ENCODE measurements at places on chromosomes 6 and 20. TPM values are rescaled to one million over a fixed set of nuclear protein-coding genes. Genes with fewer than 3 reads are reported as not detected.

DNA sequence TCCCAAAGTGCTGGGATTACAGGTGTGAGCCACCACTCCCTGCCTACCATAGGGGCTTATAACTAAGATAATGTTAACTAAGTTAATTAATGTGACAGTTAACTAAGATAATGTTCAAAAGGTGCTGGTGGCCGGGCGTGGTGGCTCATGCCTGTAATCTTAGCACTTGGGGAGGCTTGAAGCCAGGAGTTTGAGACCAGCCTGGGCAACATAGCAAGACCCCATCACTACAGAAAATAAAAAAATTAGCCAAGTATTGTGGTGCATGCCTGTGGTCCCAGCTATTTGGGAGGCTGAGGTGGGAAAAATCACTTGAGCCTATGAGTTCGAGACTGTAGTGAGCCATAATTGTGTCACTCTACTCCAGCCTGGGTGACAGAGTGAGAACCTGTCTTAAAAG is 32.8 kb upstream of the SRF start:
- no peak for DNase-seq

Gene LPA
- total RNA-seq, result not detected

- DNase-seq, result no peak
Observed at GRCh38 chr20:46799781-46800408, 90.4 kb downstream of the SLC2A10 start.

DNA sequence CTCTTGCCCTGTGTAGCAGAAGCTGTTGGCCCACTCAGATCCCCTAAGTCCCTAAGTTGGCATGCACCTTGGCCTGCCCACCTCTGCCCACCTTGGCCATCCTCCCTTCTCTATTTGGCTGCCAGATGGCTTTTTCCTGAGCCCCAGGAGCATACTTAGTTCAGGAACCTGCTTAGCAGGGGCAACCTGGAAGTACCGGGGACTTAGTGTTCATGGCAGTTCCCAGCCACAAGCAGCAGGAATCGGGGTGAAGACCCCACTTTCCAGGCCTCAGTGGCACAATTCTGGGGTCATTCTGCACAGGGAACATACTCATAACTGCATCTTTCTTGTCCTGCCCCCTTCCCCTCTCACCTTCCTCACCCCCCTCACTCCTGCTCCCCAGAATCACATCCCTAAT is 158.0 kb upstream of the PMEPA1 start:
- DNase-seq, result no peak

DNA sequence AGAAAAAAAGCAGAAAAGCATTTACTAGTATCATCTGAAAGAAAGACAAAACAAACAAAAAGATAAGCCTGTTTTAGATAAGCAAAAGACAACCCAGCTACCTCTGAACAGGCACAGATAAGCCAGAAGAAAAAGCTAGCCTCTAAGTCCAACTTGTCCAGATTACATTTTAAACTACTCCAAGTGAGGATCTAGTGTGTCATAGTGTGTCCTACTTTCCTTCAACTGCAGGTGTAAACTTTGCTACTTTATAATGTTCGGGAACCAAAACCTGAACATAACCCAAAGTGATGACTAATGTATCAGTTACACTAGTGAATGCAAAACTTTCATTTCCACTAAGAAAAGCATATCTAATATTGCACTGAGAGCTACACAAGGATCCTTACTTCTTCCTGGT is 19.5 kb downstream of the ADNP start:
- no peak for DNase-seq

Gene CCR6
- total RNA-seq, result not detected

Gene SSTR4
- total RNA-seq, result not detected

DNA sequence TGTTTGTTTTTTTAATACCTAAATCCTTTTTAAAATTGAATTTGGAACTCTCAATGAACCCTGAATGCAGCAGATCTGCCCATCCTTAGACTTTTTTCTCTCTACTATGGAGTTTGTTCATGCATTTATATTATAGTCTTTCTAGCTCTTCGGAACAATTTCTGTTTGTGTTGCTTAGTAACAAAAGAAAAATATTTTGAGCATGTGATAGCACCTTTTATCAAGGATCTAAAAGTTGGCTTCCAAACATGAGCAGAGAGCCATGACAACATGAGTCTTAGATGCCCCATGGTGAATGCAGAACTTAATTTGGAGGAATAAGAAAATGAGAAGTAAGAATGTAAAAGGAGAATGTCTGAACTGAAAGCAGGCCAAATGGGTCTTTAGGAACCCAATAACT is 133.7 kb downstream of the EDN1 start:
- no peak for DNase-seq

- DNase-seq, result no peak
Observed at GRCh38 chr6:52552278-52552643, 24.6 kb downstream of the TRAM2 start.

- DNase-seq, result peak; percentile 80
Observed at GRCh38 chr6:159978291-159979135, 9.6 kb downstream of the IGF2R start.

- no peak for DNase-seq
Observed at GRCh38 chr6:37653229-37653628, 44.5 kb downstream of the MDGA1 start.

Gene PRL
- total RNA-seq, result not detected
